Activated CD8-positive, alpha-beta T cell treated with anti-CD3 and anti-CD28 coated beads for 36 hours (primary cell): ENCODE measurements at places on chromosomes 1 and 21. TPM values are rescaled to one million over a fixed set of nuclear protein-coding genes. Genes with fewer than 3 reads are reported as not detected.

ARHGEF11 gene
- total RNA-seq: 1.8 TPM

CDC42SE1 gene
- 92.8 TPM for total RNA-seq

PTGS2 gene
- 0.09 TPM for total RNA-seq

TNFSF4 gene
- total RNA-seq: 1.6 TPM

- DNase-seq: peak; percentile 82
Measured at GRCh38 chr1:28449904-28450303, 55.9 kb upstream of the RCC1 start.

- no peak for DNase-seq
Measured at GRCh38 chr1:29825941-29826415, 589.7 kb downstream of the PTPRU start.

- DNase-seq: no peak
Measured at GRCh38 chr1:118158924-118159323, 26.1 kb downstream of the SPAG17 start.
